ENCODE measurements at places on chromosomes 12 and 14.
A peak's percentile ranks its signal among the peaks of the same experiment; 100 is the strongest.

DNA sequence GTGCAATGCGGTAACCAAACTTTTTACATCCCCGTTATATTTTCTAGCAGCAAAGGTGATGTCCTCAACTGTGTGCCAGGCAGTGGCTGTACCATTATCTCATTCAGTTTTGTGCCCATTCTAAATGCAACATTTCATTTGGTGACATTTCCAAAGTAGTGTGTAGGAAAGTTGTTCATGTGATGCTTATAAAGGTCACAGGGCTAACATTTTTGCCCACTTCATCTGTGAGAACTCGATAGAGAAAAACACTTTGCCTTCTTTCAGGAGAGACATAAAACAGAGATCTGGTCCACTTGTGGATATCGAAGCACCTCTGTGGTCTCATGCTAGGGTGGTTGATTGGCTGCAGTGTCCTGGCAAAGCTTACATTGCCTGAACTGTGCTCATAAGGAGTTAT lies 414.2 kb upstream of the PDE3A start:
- no peak for DNase-seq

- DNase-seq: no peak
These were observed 204.3 kb downstream of the PELI2 start for GRCh38 chr14:56322531-56322930.

- DNase-seq: no peak
These were observed 1080.7 kb downstream of the TRHDE start for GRCh38 chr12:73352826-73353225.

- no peak for DNase-seq
These were observed 33.0 kb downstream of the ARL6IP4 start for GRCh38 chr12:123013185-123014095.

DNA sequence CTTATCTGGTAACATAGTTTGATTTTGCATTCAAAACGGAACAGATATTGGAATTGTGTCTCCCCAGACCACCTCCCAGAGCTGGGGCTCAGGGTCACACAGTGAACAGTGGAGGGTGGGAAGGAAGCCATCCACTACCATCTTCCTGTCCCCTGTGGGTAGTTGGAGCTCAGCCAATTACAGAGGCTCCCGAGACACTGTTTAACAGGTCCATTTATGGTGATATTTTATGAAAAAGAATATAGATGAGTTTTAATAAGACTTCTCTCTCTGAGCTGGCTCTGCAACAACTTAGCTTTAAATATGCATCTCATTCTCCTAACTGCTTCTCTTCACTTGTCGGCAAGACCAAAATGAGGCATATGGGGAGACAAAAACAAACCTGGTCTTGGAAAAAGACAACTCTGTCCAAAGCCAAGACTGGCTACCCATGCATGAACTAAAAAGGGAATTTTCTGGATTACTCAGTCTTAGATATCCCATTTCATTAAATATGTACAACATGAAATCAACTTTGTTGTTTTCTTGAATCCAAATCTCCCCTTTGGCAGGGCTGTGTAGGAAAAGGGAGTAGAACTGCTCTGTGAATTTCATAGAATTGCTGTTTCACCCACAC lies 83.8 kb upstream of the HOXC13 start:
- DNase-seq: no peak

DNA sequence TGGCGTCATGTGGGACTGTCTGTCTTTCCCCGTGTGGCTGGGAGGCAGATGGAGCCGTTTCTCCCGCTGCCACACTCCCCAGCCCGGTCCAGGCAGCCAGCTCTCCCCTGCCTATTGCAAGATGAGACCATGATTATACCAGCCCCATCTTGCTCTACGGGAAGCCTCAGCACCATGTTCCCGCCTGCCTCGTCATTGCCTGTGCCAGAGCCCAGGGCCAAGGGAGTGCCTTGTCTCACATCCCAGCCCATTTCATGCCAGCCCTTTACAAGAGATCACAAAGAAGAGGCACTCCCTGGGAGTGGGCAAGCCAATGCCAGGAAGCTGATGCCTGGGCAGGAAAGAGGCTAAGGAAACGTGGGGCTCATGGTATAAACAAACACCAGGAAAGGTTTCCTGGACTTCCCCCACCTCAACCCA lies 23.9 kb downstream of the GPR68 start:
- no peak for DNase-seq

GRCh38 chr12:9708853-9709252 lies 24.0 kb downstream of the CLECL1 start:
- no peak for DNase-seq

GRCh38 chr12:12693111-12693671 lies 2.8 kb downstream of the GPR19 start:
- DNase-seq: no peak

DNA sequence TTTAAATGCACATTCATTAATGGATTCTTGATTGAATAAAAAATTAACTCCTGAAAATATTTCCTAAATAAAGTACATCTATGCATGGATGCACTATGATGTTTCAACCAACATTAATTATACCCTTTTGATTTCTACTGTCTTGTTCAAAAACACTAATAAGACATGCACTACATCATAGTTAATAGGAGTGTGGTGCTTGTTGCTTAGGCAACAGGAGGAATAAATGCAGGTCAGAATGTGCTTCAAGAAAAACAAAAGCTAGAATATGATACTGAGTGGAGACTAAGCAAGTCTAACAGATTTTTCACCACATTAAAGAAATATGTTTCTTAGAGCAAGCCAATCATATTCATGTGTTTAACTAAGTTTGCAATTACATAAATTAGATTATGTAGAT lies 495.8 kb upstream of the GARIN6 start:
- DNase-seq: no peak

DNA sequence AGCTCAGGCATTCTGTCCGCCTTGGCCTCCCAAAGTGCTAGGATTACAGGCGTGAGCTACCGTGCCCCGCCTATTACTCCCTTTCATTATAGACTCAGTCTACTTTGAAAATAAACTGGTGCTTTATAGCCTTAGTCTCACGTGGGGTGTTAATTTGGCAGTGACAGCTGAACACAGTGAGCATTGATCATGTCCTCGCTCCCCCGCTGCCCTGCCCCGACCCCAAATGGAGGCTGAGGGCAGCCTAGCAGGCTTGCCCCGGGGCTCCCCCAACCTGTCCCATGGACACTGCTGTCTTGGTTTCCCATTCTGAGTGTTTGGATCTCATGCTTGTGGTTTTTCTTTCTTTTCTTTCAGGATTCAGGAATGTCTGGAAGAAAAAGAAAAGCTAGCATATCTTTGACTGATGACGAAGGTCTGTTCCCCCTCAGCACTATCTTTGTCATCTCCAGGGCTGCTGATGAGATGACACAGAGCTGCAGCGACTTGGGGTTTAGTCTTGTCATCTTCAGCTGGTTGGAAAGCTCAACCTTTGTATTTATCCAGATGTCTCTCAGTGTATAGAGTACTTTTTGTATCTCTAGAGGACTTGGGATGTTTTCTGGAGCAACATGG lies 42.2 kb downstream of the EP400 start:
- DNase-seq: no peak

DNA sequence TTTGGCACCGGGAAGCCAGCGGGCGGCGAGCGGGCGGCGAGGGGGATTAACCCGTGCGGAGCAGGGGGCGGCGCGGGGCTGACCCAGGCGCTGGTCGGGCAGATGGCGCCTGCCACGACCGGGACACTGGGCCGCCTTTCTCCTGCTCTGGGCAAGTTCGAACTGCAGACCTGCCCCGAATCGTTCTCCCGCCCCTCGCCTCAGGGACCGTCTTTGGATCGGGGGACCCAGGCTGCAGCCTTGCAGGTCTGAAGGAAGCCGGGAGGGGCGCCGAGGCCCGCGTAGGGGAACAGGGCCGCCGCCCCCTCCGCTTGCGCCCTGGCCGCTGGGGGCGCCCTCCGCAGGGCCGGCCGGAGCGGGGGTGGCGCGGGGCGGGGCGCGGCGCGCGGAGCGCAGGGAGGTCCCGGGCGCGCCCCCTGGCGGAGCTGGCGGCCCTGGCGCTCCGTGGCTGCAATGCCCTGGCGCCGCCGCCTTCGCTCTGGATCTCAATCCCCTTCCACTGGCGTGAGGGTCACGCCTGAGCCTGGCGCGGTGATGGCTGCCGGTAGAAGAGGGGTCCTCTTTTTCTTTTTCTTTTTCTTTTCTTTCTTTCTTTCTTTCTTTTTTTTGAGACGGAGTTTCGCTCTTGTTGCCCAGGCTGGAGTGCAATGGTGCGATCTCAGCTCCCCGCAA lies 449 bp upstream of the LTBP2 start:
- DNase-seq: peak; percentile 84

DNA sequence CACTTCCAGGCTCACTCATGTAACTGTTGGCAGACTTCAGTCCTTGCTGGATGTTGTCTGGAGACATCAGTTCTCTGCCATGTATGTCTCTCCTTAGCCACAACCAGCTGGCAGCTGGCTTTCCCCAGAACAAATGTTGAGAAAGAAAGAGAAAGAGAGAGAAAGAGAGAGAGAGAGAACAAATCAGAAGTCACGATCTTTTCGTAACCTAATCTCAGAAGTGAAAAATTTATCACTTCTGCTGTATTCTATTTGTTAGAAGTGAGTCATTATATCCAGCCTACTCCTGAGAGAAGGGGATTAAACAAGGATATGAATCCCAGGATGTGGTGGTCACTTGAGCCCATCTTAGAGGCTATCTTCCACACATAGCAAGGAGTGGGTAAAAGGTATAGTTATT lies 101.2 kb downstream of the BTG1 start:
- DNase-seq: no peak

DNA sequence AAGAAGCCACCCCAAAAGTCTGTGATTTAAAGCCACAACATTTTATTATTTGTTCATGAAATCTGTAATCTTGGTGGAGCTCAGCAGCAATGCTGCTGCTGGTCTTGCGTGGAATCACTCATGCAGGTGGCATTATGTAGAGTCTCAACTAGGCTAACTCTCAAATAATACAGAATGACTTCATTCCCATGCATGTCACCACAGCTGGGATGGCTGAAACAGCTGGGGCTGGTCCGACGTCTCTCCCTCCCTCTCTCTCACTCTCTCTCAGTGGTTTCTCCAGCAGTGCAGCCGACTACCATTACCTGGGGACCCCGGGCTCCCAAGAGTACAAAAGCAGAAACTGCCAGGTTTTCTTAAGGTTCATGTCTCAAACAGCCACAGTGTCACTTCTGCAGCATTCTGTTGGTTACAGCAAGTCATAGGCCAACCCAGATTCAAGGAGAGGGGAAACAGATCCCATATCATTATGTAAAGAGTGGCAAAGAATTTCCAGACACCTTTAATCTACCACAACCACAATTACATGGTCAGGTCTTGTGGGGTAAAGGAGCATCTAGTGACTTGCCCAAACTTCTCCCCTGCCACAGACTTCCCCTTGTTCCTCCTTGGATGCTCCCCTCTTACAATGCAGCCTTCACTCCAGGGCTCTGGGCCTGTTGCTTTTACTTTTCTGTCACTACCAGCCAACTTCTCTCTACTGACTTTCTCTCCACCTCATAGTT lies 192.0 kb upstream of the HMGA2 start:
- DNase-seq: no peak

DNA sequence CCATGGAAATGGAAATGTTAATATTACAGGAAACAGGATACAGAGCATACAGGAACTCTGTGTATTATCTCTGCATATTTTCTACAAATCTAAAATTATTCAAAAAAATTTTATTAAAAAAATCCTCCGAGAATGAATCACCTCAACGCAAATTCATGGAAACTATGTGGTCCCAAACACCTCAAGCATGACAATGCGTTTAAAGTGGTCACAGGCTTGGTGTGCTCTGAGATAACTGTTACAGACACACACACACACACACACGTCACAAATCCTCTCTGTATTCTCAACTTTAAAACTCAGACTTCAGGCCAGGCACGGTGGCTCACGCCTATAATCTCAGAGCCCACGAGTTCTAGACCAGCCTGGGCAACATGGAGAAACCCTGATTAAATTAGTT lies 45.3 kb upstream of the MTERF2 start:
- no peak for DNase-seq

DNA sequence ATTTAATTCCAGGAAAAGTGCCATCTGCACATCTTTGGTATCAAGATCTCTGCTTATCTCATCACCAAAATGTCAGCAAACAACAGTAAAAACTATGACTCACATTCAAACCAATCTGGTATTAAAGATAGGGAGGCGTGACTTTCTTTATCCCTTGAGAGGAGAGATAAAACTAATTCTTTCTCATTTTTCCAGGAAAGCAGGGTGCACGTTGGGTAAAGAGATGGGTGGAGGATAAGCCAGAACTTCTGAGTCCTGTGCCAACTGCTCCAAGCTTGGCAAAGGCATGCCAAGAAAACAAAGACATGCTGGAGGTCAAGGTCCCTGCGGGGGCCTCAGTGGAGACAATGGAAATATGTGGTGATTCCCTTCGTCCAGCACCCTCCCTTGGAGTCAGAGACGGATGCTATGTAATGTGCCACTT lies 225.8 kb upstream of the PLXNC1 start:
- no peak for DNase-seq

DNA sequence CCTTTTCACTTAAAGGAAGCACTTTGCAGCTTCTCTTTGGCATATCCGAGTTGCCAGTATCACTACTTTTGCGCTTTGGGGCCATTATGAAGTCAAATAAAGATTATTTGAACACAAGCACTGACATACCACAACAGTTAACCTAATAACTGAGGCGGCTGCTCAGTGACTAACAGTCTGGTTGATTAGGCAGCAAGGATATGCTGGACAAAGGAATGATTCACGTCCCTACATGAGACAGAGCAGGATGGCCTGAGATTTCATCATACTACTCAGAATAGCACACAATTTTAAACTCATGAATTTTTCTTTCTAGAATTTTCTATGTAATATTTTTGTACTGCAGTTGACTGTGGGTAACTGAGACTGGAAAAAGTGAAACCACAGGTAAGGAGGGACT lies 56.9 kb upstream of the E2F7 start:
- DNase-seq: no peak

GRCh38 chr12:87802721-87803011 lies 226.5 kb downstream of the C12orf50 start:
- no peak for DNase-seq

DNA sequence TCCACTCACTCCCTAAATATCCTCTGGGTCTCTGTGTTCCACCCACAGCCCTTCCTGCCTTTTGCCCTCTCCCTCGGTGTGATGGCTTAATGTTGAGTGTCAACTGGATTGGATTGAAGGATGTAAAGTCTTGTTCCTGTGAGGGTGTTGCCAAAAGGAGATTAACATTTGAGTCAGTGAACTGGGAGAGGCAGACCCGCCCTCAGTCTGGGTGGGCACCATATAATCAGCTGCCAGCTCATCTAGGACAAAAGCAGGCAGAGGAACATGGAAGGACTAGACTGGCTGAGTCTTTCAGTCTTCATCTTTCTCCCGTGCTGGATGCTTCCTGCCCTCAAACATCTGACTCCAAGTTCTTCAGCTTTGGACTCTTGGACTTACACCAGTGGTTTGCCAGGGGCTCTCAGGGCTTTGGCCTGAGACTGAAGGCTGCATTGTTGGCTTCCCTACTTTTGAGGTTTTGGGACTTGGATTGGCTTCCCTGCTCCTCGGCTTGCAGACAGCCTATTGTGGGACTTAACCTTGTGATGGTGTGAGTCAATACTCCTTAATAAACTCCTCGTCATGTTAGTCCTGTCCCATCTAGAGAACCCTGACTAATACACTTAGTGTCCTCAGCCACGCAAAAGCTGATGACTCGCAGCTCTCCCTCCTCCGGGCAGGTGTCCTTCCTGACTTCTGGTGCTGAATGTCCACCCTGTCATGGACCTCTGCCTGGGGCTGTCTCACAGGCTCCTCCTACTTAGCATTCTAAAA lies 5.9 kb downstream of the DGLUCY start:
- DNase-seq: no peak

- DNase-seq: no peak
These were observed 135.7 kb upstream of the SYT10 start for GRCh38 chr12:33575346-33575745.
